ENCODE measurements at places on chromosomes 2 and 18. TPM values are rescaled to one million over a fixed set of nuclear protein-coding genes. Genes with fewer than 3 reads are reported as not detected.

WNT10A gene
- total RNA-seq: not detected

TCF23 gene
- total RNA-seq: not detected

OTOS gene
- not detected for total RNA-seq

POTEI gene
- 0.01 TPM for total RNA-seq

AKAIN1 gene
- total RNA-seq: not detected

TNS1 gene
- 8.2 TPM for total RNA-seq

Data from A549 treated with CpdA at 1 μM for 4 hours (cell line).